ENCODE measurements at places on chromosomes 11 and 22.

GRCh38 chr22:22431271-22432220 lies 77.0 kb downstream of the ZNF280B start:
- DNase-seq: peak; percentile 46

DNA sequence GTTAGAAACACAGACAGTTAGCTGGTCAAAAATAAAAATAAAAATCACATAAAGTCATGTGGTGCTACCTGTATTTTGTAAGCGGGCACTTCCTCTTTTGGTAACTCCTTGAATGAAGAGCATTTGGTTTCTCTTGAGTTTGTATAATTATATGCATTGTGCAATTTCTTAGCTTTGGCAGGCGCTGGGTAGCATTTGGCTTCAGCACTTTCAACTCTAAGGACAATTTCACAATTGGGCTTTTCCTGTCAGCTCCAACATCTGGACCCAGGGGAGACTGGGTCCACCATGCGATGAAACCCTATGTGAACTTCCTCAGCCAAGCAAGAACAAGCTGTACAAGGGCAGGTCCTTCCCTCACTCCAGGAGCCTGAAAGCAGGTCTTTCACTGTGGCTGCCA lies 169.1 kb downstream of the RRAS2 start:
- DNase-seq: no peak

- DNase-seq: no peak
Measured at GRCh38 chr11:86431258-86431657, 56.6 kb downstream of the CCDC81 start.

- DNase-seq: no peak
Measured at GRCh38 chr11:106879832-106880546, 138.3 kb downstream of the GUCY1A2 start.

- DNase-seq: no peak
Measured at GRCh38 chr22:17411213-17411612, 42.0 kb downstream of the CECR2 start.

DNA sequence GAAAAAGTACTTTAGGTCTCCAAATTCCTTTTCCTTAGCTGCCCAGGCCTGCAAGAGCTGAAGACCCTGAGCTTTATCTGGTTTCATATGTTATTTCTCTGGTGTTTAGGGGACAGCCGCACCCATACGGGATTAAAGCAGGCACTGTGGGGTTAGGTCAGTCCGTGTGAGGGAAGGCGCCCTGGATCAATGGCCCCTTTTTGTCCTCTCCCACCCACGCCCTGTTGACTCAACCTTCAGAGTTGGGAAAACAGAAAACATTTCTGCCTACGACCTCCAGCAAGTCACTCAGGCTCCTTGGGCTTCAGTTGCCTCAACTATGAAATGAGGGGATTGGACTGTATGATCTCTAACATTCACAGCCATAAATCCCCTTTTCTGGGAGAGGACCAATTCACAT lies 55.2 kb upstream of the BARX2 start:
- DNase-seq: no peak

GRCh38 chr11:72642884-72643522 lies 31.2 kb downstream of the PDE2A start:
- peak; percentile 68 for DNase-seq

- DNase-seq: no peak
Measured at GRCh38 chr11:120056301-120057027, 81.4 kb downstream of the TRIM29 start.
